NCI-H510A (cell line): ENCODE measurements at places on chromosomes 3 and 15.

- no peak for DNase-seq
These were observed 799 bp downstream of the SERF2 start for GRCh38 chr15:43792761-43793476.

- no peak for DNase-seq
These were observed 106.3 kb upstream of the ANKRD28 start for GRCh38 chr3:15903759-15904720.

DNA sequence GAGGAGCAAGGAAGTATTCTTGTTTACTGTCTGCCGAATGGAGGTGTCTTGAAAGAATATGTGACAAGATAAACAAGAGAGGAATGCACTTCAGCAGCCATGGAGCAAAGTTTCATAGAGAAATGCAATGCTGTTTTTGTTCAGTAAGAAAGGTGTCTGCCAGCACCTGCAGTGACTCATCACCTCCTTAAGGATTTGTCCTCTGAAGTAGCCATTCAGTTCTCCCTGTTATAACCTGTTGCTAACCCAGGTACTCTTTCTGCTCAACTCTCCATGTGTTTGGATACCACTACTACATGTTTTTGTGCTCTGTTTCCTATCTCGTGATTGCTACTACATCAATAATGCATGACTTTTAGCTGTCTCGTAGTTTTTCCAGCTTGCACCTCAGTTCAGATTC is 328.9 kb downstream of the CHL1 start:
- no peak for DNase-seq

GRCh38 chr3:53689681-53690080 is 156.5 kb downstream of the CHDH start:
- no peak for DNase-seq

GRCh38 chr3:114380233-114380651 is 86.4 kb downstream of the TIGIT start:
- DNase-seq = no peak

GRCh38 chr3:188449421-188449820 is 295.5 kb downstream of the LPP start:
- DNase-seq = no peak

- DNase-seq = no peak
These were observed 768 bp downstream of the ANO10 start for GRCh38 chr3:43620831-43621655.

DNA sequence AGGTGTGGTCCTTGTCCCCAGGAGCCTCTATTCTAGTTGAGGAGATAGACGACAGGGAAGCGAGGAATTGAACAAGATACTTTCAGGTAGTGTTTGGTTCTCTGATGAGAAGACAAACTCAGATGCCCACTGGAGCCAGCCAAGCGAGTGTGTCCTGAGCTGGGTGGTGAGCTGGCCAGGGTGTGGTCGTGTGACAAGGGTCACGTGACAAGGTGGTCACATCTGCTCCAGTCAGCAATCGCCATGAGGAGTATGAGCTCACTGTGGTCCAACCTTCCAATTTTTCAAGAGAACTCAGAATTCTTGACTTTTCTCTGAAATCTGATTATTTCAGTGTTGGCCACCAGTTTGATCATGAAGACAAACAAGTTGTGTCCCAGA is 39.5 kb downstream of the SLC6A6 start:
- no peak for DNase-seq

- no peak for DNase-seq
These were observed 66.6 kb upstream of the ARL8B start for GRCh38 chr3:5055357-5056110.

GRCh38 chr15:24940236-24940635 is 14.6 kb upstream of the SNRPN start:
- DNase-seq = no peak

GRCh38 chr15:90219421-90220141 is 14.2 kb downstream of the CIB1 start:
- no peak for DNase-seq

- no peak for DNase-seq
These were observed 26.8 kb downstream of the TRANK1 start for GRCh38 chr3:36918050-36918449.

- DNase-seq = no peak
These were observed 123.5 kb downstream of the GHSR start for GRCh38 chr3:172324611-172325203.

DNA sequence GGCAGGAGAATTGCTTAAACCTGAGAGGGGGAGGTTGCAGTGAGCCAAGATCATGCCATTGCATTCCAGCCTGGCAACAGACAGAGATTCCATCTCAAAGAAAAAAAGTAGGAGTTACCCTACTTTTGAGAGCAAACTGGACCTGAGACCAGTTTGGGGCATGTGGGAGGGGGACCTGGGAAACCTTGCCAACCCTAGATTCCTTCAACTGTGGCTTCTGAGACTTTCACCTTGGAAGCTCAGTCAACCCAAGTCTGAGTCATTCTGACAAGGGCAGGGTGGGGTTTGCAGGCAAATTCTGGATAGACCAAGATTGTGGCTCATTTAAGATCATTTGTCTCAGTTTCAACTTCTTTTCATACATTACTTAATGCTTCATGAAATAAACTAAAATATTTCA is 23.8 kb upstream of the SIAH2 start:
- no peak for DNase-seq

GRCh38 chr3:100221159-100221558 is 39.6 kb upstream of the TBC1D23 start:
- no peak for DNase-seq

- no peak for DNase-seq
These were observed 29.2 kb downstream of the XXYLT1 start for GRCh38 chr3:195241592-195242355.

DNA sequence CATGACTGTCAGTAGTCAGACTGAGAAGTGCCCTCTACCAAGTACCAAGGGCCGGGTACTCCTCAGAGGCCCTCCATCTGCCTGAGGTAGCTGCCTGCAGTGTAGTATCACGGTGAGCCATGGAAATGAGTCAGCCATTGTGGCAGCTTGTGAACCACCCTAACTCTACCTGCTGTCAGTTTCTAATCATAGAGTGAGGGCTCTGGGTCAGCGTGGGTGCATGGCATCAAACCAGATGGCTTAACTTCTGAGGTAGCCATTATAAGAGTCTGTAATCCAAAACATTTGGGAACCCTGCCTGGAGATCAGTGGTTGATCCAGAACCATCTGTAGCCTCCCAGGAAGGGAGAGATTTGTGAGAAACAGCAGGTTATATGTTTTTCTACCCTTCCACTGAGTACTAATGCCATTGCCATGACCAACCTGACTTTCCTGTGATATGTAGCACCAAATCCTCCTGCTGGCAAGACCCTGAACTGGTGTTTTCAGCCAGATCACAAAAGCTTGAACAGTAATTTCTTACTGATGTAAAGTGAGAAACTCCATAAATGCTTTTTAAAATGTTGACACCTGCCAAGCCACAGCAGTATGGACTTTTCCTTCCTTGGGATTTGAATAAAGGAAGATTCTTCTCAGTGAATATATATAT is 38.9 kb downstream of the ABHD2 start:
- no peak for DNase-seq

GRCh38 chr15:90413411-90414379 is 25.7 kb downstream of the IQGAP1 start:
- no peak for DNase-seq

GRCh38 chr15:71437919-71438318 is 322.6 kb downstream of the THSD4 start:
- DNase-seq = no peak

DNA sequence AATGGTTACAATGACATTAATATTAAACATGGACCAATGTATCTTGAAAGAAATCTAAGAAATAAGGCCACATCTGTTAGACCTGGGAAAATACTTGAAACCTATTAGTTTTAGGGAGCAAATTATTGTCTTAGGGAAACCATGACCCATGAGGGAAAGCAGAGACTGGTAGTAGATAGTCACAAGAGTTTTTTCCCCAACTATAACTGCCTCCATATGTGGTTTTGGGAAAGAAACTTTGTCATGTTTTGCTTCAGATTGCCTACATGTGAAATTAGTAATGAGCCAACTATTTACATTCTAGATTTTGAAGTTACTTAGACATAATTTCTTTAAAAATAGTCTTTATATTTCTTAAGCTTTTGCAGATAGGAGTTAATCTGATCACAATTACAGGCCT is 474.9 kb downstream of the ROBO2 start:
- no peak for DNase-seq

GRCh38 chr3:111107662-111108035 is 36.0 kb downstream of the NECTIN3 start:
- no peak for DNase-seq

DNA sequence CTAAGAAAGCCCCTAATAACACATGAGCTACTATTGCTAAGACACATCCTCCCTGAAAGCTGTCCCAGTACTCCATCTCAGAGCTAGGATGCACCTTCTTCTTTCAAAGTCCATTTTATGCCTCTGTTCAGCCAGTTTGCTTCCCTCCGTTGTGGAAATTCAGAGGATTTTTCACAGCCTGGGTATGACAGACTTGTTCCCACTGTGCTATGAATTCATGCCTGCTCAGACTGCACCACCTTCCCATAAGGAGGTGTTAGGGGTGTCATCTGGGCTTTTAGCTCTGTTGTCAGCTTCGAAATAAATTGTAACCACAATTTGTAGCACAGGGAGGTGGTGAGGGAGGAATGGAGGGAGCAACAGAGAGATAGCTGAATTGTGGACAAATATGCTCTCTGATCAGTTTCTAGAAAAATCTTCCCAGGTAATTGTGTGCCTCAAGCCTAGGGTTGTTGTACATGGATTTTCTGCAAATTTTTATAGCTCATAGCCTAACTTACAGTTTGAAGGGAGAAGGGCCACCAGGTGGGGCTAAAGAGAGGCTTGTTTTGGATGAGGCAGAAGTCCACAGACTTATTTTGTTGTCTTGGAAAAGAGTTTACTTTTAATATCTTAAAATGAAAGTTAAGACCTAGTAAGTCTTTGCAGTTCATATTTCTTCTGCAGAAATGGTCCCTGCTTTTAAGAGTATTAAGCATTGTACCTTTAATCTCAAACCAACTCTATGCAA is 462.0 kb downstream of the PDCD6IP start:
- DNase-seq = no peak

DNA sequence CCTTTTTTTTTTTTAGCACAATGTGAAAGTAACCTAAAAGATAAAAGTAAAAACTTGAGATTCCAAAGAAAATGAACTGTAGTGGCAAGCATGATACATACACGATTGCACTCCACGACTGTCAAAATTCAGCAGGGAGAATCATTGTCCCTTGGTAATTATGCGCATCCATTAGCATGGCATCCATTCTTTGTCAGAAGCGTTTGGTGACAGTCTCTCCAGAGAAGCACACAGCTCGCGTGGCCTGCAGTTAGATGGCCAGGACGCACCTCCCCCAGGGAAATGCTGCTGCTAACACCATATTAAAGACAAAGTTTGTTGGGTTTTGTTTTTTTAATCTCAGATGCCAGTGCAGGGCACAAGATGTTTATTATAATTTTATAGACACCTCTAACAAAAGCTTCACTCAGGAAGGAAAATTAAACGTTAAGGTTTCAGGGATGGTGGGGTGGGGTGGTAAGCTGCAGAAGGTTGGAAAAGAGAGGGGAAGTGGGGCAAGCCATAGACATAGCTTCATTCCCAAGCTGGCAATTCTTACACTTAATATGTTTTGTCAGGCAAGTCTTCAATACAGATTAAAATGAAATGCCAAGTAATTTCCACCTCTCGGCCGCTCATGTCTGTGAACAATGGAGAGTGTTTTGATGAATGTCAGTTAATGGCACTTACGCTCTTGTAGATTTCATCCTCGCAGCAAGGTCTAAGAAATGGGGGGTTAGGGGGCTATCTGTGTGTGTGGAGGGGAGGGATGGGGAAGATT is 142.8 kb upstream of the TOPAZ1 start:
- DNase-seq = no peak

DNA sequence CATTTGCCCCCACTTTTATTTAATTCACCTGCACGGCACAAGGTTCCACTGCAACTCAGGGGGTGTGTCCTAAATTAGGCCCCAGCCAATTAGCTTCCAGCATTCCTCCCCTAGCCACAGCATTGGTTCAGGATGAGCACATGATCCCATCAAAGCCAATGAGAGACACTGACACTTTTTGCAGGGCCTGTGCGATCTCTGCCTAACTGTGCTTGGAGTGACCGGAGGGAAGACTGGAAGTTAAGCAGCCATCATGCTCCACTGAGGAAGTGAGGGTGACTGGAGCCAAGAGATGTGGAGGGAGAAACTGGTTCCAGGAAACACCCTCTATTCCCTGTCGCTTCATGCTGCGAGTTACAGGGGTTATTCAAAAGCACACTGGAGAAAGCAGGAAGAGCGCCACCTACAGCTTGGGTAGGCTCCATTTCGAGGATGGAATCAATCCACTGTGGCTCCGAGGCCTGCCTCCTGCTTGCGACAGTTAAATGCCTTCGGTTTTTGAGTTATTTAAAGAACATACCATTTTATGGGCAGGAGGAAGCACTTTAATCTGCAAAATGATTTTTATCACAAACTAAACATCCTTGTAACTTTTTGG is 122.2 kb upstream of the WNT5A start:
- no peak for DNase-seq

GRCh38 chr3:136173939-136174490 is 22.1 kb downstream of the MSL2 start:
- no peak for DNase-seq

DNA sequence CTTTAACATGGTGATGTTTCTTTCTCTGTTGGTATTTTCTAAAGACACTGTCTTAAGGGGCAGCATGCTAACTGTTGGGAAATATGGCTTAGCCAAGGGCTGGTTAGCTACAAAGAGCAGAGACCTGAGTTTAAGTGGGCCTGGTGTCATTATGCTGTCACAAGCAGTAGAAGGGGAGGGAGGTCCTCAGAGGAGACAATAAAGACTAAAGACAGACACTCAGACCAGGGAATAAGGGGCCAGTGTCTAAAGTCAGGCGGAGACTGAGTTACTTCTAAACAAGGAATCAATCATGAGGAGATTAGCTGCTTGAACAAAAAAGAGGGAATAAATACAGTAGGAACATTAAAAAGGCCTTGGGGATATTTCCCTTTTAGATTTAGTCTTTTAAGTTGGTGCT is 142.7 kb upstream of the DPPA4 start:
- DNase-seq = no peak

DNA sequence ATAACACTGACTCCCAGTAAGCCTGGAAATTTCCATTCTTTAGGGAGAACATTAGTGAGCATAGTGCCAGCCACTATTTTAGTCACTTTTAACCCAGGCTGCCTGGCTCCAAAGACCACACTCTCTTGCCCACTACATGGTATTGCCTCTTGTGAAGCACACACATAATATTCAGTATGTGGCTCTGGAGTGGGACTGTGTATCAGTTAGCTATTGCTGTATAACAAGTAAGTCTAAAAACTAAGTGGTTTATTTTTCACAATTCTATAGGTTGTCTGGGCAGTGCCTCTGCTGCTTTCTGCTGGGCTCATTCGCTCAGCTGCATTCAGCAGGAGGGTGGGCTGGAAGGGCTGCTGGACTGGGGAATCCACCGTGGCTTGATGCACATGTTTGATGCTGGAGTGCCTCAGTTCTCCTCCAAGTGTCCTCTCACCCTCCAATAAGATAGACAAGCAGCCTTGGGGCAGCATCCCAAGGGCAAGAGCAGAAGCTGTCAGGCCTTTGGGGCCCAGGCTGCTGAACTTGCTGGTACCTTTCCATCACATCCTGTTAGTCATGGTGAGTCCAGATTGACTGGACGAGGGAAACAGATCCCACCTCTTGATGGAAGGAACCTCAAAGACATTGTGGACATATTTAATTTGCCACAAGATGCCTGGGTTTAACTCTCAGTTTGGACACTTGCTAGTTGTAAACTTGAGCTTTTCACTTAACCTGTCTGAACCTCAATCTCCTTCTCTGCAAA is 66.6 kb upstream of the TLE3 start:
- DNase-seq = no peak

- peak; percentile 11 for DNase-seq
These were observed 132.5 kb downstream of the MYRIP start for GRCh38 chr3:39941931-39942330.

GRCh38 chr15:71325481-71325880 is 210.2 kb downstream of the THSD4 start:
- no peak for DNase-seq
